Vagina (tissue), 2 donors: ENCODE measurements at places on chromosomes 4 and X. TPM values are rescaled to one million over a fixed set of nuclear protein-coding genes. Genes with fewer than 3 reads are reported as not detected.

The HTN3 gene
- not detected for total RNA-seq

DNA sequence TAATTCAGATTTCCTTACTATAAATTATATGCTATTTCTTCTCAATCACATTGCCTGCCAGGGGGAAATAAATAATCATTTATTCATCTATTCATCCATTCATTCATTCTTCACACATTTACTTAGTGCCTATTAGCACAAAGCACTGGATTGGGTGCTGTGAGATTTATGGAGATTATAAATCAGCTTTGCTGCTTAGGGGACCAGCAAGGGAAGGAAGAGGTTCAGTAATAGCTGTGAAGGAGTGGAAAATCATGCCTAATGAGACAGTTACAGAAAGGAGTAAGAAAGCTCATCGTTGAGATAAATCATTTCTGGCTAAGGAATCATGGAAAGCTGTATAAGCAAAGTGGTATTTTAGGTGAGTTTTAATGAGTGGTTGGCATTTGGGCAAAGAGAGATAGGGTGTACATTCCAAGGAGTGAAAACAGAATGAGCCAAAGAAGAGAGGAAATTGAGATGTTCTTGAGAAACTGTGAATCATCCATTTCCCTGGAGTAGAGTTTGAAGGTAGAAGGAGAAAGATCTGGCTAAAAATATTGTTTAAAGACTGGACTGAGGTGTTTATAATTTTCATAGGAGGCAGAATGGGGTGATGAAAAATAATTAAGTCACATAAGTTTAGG, 9.6 kb downstream of the ARSJ start:
- no peak overlapping the region for H3K4me3 ChIP-seq
- no peak overlapping the region for H3K27ac ChIP-seq
- no peaks in the 10 kb centered on the region for H3K4me1 ChIP-seq
- no peaks in the 10 kb centered on the region for H3K36me3 ChIP-seq
- no peaks in the 10 kb centered on the region for H3K27me3 ChIP-seq

- H3K36me3 ChIP-seq = no peaks in the 10 kb centered on the region
- H3K27ac ChIP-seq = no peak overlapping the region
- no peaks in the 10 kb centered on the region for H3K27me3 ChIP-seq
- no peak overlapping the region for H3K4me3 ChIP-seq
Observed at GRCh38 chrX:114127411-114128025, 456.4 kb upstream of the HTR2C start.

GRCh38 chr4:145881576-145881975, 57.0 kb downstream of the ZNF827 start:
- H3K36me3 ChIP-seq = no peaks in the 10 kb centered on the region
- DNase-seq = no peak
- no peak overlapping the region for H3K27ac ChIP-seq
- H3K4me3 ChIP-seq = no peak overlapping the region

The APELA gene
- not detected for total RNA-seq

The USP26 gene
- total RNA-seq = not detected

- H3K4me1 ChIP-seq = peaks cover 10% of the 10 kb centered on the region
- peak overlapping the region; percentile 15 for H3K4me3 ChIP-seq
- no peak for DNase-seq
- H3K27me3 ChIP-seq = no peaks in the 10 kb centered on the region
- H3K27ac ChIP-seq = no peak overlapping the region
Observed at GRCh38 chr4:19693936-19694570, 557.7 kb upstream of the SLIT2 start.

The HCFC1 gene
- total RNA-seq = 38.8 TPM

GRCh38 chr4:174332741-174333493, 49.2 kb downstream of the CEP44 start:
- H3K4me3 ChIP-seq = no peak overlapping the region
- no peaks in the 10 kb centered on the region for H3K27me3 ChIP-seq

DNA sequence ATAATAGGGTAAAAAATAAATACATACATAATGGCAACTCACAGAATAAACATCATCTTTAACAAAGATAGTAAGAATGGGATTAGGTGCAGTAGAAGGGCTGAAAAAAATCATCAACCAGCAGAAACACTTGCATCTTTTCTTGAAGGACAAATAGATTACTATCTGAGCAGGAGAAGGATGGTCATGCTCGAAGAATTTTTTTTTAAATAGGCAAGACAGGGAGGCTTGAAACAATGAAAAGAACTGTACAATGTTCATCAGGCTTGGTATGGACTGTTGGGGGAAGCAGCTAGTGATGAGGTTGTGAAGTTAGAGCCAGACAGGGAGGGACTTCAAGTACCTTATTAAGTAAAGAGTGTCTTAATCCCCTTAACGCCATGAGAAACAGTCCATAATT, 167.4 kb upstream of the LDB2 start:
- no peak overlapping the region for H3K4me3 ChIP-seq
- no peak for DNase-seq
- H3K4me1 ChIP-seq = peaks cover 30% of the 10 kb centered on the region
- no peaks in the 10 kb centered on the region for H3K27me3 ChIP-seq
- no peak overlapping the region for H3K27ac ChIP-seq

DNA sequence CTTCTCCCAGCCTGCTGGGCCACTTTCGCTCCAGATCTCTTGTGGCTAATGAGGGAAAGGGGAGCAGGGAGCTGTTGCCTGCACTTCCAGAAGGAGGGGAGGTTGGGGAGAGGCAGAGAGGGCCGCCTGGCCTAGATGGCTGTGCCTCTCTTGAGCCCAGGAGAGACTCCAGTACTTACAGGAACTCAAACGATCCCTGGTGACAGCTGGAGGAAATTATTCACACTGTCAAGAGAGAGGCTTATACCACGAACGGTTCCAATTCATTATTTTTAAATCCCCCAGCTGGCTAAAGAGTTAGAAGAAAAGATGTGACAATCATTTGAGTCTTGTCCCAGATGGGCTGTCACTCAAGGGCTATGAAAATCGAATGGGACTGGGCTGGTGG, 96.1 kb downstream of the PHKA2 start:
- no peak for DNase-seq
- H3K27ac ChIP-seq = no peak overlapping the region
- H3K4me1 ChIP-seq = peaks cover 5% of the 10 kb centered on the region
- no peaks in the 10 kb centered on the region for H3K36me3 ChIP-seq
- no peak overlapping the region for H3K4me3 ChIP-seq
- H3K27me3 ChIP-seq = no peaks in the 10 kb centered on the region

DNA sequence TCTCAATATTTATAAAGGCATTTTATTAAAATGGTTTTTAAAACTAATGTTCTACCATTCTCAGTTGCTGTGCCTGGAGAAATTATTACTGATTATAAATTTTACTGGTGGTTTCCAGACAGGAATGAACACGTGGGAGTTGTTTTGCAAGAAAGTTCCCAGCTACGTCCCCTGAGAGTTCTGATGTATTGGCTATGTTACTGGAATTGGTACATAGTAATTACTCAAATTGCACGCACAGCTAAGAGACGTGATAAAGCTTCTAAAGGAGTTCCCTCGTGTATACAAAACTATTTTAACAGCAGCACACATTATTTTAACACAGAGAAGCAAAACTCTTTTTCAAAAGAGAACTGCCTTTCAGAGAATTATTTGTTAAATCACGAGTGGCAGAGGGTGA, 292.2 kb downstream of the NLGN4X start:
- no peaks in the 10 kb centered on the region for H3K4me1 ChIP-seq
- no peaks in the 10 kb centered on the region for H3K27me3 ChIP-seq
- no peak overlapping the region for H3K4me3 ChIP-seq

DNA sequence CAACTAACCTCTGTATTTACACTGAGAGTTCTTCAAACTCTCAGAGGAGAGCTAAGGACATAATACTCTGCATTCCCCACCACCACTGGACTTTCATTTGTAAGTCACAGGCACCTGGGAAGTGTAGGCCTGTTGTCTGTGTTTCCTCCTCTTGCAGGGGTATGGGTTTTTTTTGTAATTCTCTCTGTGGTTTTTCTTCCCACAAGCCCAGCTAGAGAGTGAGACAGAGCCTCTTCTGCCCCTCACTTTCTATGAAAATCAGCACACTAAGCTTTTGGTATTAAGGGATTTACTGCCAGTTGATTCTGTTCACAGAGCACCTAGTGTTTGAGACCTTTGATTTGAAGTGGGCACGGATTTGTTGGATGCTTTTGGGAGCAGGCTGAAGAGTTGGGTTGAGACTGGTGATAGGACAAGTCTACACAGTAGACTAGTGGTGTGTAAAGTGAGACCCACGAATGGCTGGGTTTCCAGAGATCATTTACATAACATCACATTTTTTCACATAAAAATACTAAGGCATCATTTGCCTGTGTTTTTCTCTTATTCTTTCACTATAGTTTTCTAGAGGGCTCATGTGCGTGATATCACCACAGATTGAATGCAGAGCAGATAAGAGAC, 28.9 kb upstream of the WDR17 start:
- no peaks in the 10 kb centered on the region for H3K4me1 ChIP-seq
- no peak for DNase-seq
- H3K27ac ChIP-seq = no peak overlapping the region
- no peak overlapping the region for H3K4me3 ChIP-seq
- no peaks in the 10 kb centered on the region for H3K36me3 ChIP-seq

GRCh38 chrX:51608126-51608525, 10.6 kb downstream of the CENPVL3 start:
- H3K4me3 ChIP-seq = no peak overlapping the region
- H3K27ac ChIP-seq = no peak overlapping the region
- no peaks in the 10 kb centered on the region for H3K4me1 ChIP-seq
- no peaks in the 10 kb centered on the region for H3K27me3 ChIP-seq

GRCh38 chr4:130393642-130394041, 1297.7 kb downstream of the C4orf33 start:
- no peaks in the 10 kb centered on the region for H3K4me1 ChIP-seq
- no peak for DNase-seq
- no peak overlapping the region for H3K4me3 ChIP-seq
- no peaks in the 10 kb centered on the region for H3K36me3 ChIP-seq
- no peak overlapping the region for H3K27ac ChIP-seq
- no peaks in the 10 kb centered on the region for H3K27me3 ChIP-seq

GRCh38 chr4:52841682-52842456, 20.2 kb upstream of the RASL11B start:
- no peak overlapping the region for H3K4me3 ChIP-seq
- peaks cover 39% of the 10 kb centered on the region for H3K4me1 ChIP-seq

The SAGE1 gene
- not detected for total RNA-seq

The MND1 gene
- total RNA-seq = not detected

The SSX1 gene
- total RNA-seq = not detected

- H3K4me1 ChIP-seq = no peaks in the 10 kb centered on the region
- H3K4me3 ChIP-seq = no peak overlapping the region
- no peaks in the 10 kb centered on the region for H3K27me3 ChIP-seq
- DNase-seq = no peak
- no peak overlapping the region for H3K27ac ChIP-seq
- H3K36me3 ChIP-seq = no peaks in the 10 kb centered on the region
Observed at GRCh38 chrX:133570549-133570948, 155.3 kb upstream of the GPC4 start.

The TMPRSS11F gene
- 13.8 TPM for total RNA-seq

- no peaks in the 10 kb centered on the region for H3K36me3 ChIP-seq
- no peak overlapping the region for H3K4me3 ChIP-seq
- DNase-seq = no peak
- H3K27ac ChIP-seq = no peak overlapping the region
- no peaks in the 10 kb centered on the region for H3K27me3 ChIP-seq
Observed at GRCh38 chr4:29619168-29619567, 1101.0 kb upstream of the PCDH7 start.

The GBA3 gene
- not detected for total RNA-seq

- DNase-seq = no peak
- H3K27ac ChIP-seq = no peak overlapping the region
- H3K36me3 ChIP-seq = no peaks in the 10 kb centered on the region
Observed at GRCh38 chr4:175419236-175419718, 392.8 kb downstream of the GPM6A start.

GRCh38 chrX:153387345-153387744, 13.8 kb downstream of the PNMA6E start:
- H3K4me1 ChIP-seq = peaks cover under 1% of the 10 kb centered on the region
- peak; percentile 65 for DNase-seq
- no peaks in the 10 kb centered on the region for H3K36me3 ChIP-seq
- H3K27ac ChIP-seq = no peak overlapping the region

GRCh38 chrX:81367291-81367690, 165.4 kb downstream of the SH3BGRL start:
- DNase-seq = no peak
- no peak overlapping the region for H3K4me3 ChIP-seq
- no peaks in the 10 kb centered on the region for H3K36me3 ChIP-seq
- no peaks in the 10 kb centered on the region for H3K27me3 ChIP-seq
- H3K4me1 ChIP-seq = no peaks in the 10 kb centered on the region
- H3K27ac ChIP-seq = no peak overlapping the region

GRCh38 chr4:189202182-189202868, 738.3 kb upstream of the FRG1 start:
- H3K4me1 ChIP-seq = no peaks in the 10 kb centered on the region
- no peaks in the 10 kb centered on the region for H3K27me3 ChIP-seq
- DNase-seq = no peak
- no peaks in the 10 kb centered on the region for H3K36me3 ChIP-seq
- no peak overlapping the region for H3K27ac ChIP-seq
- H3K4me3 ChIP-seq = peak overlapping the region; percentile 3

The DDIT4L gene
- 5.4 TPM for total RNA-seq

GRCh38 chr4:36026348-36026880, 217.9 kb downstream of the ARAP2 start:
- no peaks in the 10 kb centered on the region for H3K36me3 ChIP-seq
- no peak for DNase-seq
- H3K27ac ChIP-seq = no peak overlapping the region
- no peaks in the 10 kb centered on the region for H3K27me3 ChIP-seq
- no peak overlapping the region for H3K4me3 ChIP-seq

DNA sequence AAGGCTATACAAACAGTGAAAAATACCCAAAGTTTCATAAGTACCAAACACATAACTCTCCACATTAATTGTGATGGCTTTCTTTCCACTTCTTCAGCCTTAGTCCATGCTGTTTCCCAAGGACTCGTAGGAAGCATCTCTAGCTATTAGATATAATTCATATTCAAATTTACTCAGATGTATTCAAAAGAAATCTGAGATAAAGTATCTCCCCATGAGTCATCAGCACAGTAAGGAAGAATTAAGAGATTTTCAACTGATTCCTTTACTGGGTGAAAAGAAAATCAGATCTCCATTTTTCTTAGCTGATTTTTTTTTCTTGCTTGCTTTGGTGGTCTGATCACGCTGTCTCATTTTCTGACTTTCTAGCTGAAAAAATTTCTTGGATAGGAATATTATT, 71.7 kb downstream of the MID1 start:
- H3K4me1 ChIP-seq = no peaks in the 10 kb centered on the region
- H3K27me3 ChIP-seq = no peaks in the 10 kb centered on the region
- no peak overlapping the region for H3K4me3 ChIP-seq
- H3K27ac ChIP-seq = no peak overlapping the region

The GNRHR gene
- total RNA-seq = not detected

The CSAG1 gene
- not detected for total RNA-seq
